ENCODE measurements at places on chromosomes 7 and 10.

GRCh38 chr10:89554433-89554832 lies 19.0 kb upstream of the SLC16A12 start:
- no peak for DNase-seq

DNA sequence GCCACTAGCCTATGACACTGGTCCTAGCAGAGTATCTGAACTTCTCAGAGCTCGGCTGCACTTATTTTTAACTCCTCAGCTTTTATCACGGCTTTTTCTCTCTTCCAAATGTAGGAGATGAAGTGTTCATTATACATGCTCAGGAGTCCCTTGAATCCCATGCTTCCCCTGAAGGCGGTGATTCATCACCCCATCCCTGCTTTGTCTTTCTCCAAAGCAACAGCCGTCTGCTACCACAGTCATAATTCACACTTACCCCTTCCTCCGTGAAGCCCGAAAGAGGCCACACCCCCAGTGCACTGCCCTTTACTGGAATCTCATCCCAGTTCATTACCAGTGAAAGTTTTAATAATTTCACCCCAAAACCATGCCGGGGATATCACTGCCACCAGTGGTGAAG lies 301.5 kb upstream of the SHH start:
- no peak for DNase-seq

- DNase-seq: peak; percentile 38
These were observed 16.6 kb downstream of the ZNF862 start for GRCh38 chr7:149854611-149855360.

- no peak for DNase-seq
These were observed 229.9 kb downstream of the RPS24 start for GRCh38 chr10:78263521-78263988.

GRCh38 chr7:82562716-82563404 lies 119.3 kb upstream of the CACNA2D1 start:
- DNase-seq: no peak

GRCh38 chr7:102208826-102209225 lies 77.8 kb upstream of the SH2B2 start:
- no peak for DNase-seq

DNA sequence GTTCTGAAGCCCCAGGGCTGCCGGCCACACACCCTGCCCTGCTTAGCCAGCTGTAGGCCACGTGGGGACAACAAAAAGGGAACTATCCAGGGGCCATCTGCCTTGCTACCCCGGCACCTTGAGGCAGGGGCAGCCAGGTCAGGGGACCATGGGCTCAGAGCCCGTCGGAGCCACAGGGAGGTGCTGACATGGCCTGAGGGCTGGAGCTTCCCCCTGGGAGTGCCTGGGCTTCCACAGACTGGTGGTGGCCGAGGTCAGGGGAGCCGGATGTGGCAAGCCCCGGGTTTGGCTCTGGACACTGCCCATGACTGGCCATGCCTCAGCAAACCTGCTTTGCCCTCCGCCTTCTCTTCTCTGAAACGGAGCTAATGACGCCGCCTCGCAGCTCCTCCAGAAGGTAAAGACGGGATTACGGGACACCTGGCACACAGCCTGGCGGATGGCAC lies 178.5 kb downstream of the EBF3 start:
- no peak for DNase-seq

DNA sequence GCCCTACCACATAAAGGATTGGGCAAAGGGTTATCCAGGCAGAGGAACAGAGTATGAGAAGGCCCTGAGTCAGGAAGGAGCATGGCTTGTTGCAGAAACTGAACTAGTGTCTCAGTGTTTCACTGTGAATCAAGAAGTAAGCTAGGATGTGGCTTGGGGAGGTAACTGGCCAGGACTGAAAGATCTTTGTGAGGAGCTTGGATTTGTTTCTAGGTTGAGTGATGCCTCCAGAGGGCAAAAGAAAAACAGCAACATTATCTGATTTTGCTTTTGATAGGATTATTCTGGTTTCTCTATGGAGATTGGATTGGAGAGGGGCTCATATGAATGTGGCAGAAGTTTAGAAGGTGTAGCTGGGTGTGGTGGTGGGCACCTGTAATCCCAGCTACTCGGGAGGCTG lies 137.9 kb upstream of the HDAC9 start:
- DNase-seq: no peak

DNA sequence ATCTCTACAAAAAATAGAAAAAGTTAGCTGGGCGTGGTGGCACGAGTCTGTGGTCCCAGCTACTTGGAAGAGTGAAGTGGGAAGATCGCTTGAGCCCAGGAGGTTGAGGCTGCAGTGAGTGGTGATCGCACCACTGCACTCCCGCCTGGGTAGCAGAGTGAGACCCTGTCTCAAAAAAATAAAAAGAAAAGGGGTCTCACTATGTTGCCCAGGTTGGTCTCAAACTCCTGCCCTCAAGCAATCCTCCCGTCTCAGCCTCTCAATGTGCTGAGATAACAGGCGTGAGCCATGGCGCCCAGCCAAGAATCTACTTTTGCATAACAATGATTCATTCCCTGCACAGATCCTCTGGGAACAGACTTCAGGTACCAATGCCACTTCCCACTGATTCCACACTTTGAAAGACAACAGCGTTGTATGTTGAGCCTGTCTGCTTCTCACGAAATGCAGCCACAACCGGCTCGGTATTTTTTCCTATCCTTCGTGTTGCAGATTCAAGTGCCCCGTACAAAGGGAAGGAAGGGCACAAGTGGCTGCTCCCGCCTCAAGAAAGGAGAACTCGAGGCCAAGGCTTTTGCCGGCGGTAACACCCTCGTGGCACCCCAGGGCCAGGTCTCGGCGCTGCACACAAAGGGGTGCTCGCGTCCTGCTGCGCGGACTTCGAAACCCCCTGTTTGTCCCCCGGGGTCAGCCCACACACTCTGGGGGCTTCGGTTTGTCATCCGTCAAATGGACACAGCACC lies 745 bp downstream of the DAGLB start:
- peak; percentile 28 for DNase-seq

DNA sequence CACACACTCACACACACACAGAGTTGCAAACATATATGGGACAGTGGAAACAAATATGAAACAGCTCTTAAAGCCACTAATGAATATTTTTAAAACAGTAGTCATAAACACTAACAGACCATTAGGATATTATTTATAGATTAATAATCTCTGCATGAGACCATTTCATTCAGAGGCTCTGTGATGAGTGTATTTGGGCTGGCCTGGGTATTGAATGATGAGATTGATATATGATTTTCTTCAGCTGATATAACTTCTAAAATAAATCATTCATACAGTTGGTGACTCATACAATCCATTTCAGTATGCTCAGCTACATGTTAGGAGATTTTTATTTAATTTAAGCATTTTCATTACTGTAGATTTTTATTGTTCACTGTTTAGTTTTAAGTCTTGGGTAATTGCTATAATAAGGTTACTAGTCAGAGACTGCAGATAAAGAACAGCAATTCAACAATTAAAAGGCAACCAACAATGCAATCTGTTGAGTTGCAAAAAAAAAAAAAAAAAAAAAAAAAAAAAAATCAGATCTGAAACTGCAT lies 25.2 kb upstream of the AGK start:
- DNase-seq: no peak

DNA sequence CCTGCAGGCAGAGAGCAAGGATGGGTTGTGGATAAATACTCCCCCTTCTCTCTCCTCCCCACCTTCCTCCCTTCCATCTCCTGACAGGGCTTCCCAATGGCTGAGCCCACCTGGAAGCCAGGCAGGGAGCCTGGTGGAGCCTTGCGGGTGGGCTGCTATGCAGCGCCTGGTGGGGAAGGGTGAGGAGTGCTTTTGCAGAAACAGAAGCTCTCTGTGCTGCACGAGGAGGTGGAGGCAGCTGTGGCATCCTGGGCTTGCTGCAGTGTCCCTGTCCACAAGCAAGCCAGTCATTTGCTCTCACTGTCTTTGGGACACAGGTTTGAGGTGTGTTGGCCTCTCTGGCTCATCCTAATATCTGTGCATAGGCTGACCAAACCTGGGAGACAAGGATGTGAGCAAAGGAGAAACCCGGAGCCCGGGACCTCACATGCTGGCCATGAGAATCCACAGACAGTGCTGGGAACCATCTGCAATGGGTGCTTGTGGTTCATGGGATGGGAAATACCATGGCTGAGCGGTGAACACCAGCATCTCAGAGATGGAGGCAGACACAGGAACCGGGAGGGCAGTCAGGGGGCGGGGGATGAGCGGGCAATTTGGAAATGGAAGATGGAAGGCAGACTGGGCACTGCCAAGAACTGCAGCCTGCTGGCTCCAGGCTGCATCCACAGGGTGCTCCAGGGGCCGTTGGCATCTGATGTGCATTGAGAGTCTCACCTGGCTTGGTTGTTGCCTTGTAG lies 364.2 kb downstream of the GLRX3 start:
- DNase-seq: no peak
